ENCODE measurements at places on chromosomes 2 and 18. TPM values are rescaled to one million over a fixed set of nuclear protein-coding genes. Genes with fewer than 3 reads are reported as not detected.
A peak's percentile ranks its signal among the peaks of the same experiment; 100 is the strongest.

GRCh38 chr2:68662466-68662865 lies 19.1 kb downstream of the PROKR1 start:
- no peak for DNase-seq
- H3K27me3 ChIP-seq = no peaks in the 10 kb centered on the region

DNA sequence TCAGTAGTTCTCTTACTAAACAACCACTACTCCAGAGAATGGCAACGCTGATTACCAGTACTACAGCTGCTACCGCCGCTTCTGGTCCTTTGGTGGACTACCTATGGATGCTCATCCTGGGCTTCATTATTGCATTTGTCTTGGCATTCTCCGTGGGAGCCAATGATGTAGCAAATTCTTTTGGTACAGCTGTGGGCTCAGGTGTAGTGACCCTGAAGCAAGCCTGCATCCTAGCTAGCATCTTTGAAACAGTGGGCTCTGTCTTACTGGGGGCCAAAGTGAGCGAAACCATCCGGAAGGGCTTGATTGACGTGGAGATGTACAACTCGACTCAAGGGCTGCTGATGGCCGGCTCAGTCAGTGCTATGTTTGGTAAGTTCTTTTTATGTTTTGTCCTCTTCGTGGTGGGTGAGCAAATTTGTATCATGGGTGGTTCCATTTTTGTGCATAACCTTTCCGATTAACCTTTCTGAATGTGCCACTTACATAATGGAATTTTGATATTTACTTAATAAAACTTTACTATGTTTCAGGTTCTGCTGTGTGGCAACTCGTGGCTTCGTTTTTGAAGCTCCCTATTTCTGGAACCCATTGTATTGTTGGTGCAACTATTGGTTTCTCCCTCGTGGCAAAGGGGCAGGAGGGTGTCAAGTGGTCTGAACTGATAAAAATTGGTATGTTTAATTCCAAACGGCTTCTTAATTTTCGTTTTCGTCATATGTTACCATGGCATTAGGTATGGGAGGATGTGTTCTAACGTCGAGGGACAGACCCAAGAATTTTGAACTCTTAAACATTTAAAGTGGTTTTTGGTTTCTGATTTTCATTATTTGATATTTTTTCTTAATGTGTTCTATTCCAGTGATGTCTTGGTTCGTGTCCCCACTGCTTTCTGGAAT lies 1.3 kb downstream of the SLC20A1 start:
- peaks cover 34% of the 10 kb centered on the region for H3K4me1 ChIP-seq
- no peak for DNase-seq
- peak overlapping the region; percentile 71 for H3K4me3 ChIP-seq
- H3K27me3 ChIP-seq = no peaks in the 10 kb centered on the region

GRCh38 chr2:103166456-103167324 lies 404.9 kb downstream of the TMEM182 start:
- H3K36me3 ChIP-seq = no peaks in the 10 kb centered on the region
- DNase-seq = no peak
- H3K27ac ChIP-seq = no peak overlapping the region
- H3K4me1 ChIP-seq = no peaks in the 10 kb centered on the region
- H3K27me3 ChIP-seq = no peaks in the 10 kb centered on the region

DNA sequence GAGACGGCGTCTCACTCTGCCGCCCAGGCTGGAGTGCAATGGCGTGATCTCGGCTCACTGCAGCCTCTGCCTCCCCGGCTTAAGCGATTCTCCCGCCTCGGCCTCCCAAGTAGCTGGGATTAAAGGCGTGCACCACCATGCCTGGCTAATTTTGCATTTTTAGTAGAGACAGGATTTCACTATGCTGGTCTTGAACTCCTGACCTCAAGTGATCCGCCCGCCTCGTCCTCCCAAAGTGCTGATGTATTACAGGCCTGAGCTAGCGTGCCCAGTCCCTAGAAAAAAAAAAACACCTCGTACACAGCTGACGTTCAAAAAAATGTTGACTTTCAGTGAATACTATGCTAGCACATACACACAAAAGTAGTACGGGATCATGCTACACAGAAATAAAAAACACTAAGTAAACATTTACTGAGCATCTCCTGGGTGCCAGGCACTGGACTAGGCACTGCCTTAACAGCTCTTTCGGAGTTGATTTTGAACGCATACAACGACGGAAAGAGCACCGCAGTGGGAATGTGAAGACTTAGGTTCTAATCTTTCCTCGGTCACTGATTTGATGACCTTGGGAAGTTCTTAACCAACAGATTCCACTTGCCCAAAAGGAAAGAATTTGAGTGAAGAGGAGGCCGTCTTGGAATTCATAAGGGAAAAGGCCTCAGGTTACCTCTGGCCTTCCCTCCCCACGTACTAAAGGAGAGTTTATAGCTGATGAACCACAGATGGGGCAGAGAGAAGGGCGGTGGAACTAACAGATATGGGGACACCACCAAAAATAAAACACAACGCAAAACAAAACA lies 1.1 kb downstream of the DNAJC27 start:
- no peaks in the 10 kb centered on the region for H3K27me3 ChIP-seq
- peaks cover 17% of the 10 kb centered on the region for H3K4me1 ChIP-seq
- H3K36me3 ChIP-seq = no peaks in the 10 kb centered on the region
- H3K27ac ChIP-seq = peak overlapping the region; percentile 98
- peak overlapping the region; percentile 90 for H3K4me3 ChIP-seq

DNA sequence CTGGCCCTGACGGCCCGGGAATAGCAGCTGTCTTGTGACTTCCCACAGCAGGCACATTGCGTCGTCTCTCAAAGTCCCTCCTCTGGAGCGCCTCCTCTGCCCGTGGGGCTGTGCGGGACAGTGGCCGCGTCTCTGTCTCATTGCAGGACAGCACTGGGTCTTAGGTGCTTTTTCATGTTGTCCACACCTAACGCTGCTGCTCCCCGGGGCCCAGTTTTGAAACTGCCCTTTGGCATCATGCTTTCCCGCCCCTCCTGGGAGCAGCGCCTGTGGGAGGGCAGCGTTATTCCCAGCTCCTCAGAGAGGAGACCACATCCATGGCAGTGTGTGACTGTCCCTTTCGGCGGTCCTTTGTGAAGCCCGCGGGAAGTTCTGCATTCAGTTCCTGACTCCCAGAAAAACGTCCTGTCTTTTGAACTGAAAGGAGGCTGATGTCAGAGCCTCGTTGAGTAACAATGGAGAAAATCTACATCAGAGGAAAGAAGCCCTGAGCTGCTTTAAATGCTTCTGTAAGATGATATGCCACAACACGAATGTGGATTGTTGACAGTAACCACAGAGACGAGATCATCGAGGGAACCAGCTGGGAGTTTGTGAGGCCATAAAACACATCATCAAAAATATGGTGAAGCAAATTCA lies 226.0 kb downstream of the FAM210A start:
- no peaks in the 10 kb centered on the region for H3K36me3 ChIP-seq
- H3K27me3 ChIP-seq = no peaks in the 10 kb centered on the region
- H3K4me1 ChIP-seq = peaks cover 5% of the 10 kb centered on the region
- DNase-seq = no peak

GRCh38 chr2:75087736-75088135 lies 111.6 kb downstream of the TACR1 start:
- no peak overlapping the region for H3K4me3 ChIP-seq
- no peaks in the 10 kb centered on the region for H3K27me3 ChIP-seq
- H3K36me3 ChIP-seq = no peaks in the 10 kb centered on the region
- DNase-seq = no peak

DNA sequence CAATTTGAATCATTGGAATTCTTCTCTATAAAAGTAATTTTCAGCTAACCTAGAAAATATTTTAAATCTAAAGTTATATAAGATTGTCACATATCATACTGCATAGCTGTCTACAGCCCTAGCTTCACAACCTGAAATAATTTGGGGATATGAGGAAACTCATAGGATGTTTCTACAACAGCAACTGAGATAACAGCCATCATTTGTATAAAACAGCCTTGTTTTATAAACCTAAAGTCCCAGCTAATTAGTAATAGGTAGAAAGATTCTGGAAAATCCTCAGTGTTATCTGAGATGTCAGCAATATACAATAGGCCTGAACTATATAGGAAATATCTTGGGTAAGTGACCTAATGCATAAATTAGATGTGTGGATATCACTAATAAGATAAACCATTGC lies 47.6 kb upstream of the TSPYL6 start:
- DNase-seq = no peak
- H3K36me3 ChIP-seq = no peaks in the 10 kb centered on the region
- H3K27ac ChIP-seq = no peak overlapping the region
- no peaks in the 10 kb centered on the region for H3K27me3 ChIP-seq
- no peaks in the 10 kb centered on the region for H3K4me1 ChIP-seq

DNA sequence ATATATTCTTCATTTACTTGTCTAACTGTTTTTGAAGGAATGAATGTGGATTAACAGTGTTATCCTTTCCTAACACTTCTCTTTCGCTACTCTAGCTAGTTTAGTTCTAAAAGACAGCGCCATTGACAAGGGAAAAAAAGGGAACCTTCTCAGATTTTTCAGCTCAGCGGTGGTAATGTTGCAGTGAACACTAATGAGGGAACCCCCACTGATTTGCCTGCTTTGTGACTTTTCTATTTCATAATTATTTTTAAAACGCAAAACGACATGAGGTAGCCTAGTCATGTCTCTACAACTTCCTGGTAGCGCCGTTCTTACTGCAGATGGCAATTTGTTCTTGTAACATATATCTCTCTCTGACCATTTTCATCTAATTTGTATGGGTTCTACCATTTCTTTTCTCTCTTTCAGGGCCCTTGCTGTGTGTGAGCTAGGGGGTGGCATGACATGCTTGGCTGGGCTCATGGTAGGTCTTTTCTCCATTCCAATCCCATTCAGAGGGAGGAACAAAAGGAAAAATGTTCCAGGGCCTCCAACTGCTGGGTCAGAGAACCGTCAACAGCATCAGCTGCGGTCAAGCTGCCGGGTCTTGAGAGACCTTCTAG lies 235.5 kb upstream of the SIX3 start:
- no peak overlapping the region for H3K4me3 ChIP-seq
- no peak for DNase-seq
- no peak overlapping the region for H3K27ac ChIP-seq
- no peaks in the 10 kb centered on the region for H3K27me3 ChIP-seq
- no peaks in the 10 kb centered on the region for H3K4me1 ChIP-seq

DNA sequence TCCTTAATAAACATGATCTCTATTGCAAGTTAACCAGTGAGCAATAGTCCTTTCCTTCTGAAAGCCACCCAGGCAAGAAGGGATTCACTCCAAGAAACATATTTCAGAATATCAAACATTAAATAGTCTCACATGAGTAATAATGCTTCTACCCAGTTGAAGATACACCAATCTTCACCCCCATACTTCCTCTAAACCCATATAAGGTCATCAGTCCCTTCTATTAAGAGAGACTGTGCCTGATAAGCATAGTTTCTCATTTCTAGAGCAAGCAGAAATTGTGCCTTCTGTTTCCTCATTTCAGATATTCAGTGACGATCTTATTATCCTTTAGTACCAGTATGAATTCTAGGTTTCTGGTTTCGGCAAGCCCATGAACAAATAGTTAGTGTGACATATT lies 64.6 kb downstream of the DSEL start:
- no peaks in the 10 kb centered on the region for H3K27me3 ChIP-seq
- DNase-seq = no peak
- no peaks in the 10 kb centered on the region for H3K4me1 ChIP-seq
- no peak overlapping the region for H3K4me3 ChIP-seq
- no peaks in the 10 kb centered on the region for H3K36me3 ChIP-seq

GRCh38 chr2:133504566-133505505 lies 63.4 kb downstream of the NCKAP5 start:
- no peak overlapping the region for H3K4me3 ChIP-seq
- H3K27ac ChIP-seq = no peak overlapping the region
- no peaks in the 10 kb centered on the region for H3K27me3 ChIP-seq
- no peak for DNase-seq
- no peaks in the 10 kb centered on the region for H3K36me3 ChIP-seq

GRCh38 chr2:136055929-136056688 lies 61.8 kb downstream of the CXCR4 start:
- peaks cover 72% of the 10 kb centered on the region for H3K4me1 ChIP-seq
- no peaks in the 10 kb centered on the region for H3K27me3 ChIP-seq
- no peak for DNase-seq
- no peak overlapping the region for H3K27ac ChIP-seq

DNA sequence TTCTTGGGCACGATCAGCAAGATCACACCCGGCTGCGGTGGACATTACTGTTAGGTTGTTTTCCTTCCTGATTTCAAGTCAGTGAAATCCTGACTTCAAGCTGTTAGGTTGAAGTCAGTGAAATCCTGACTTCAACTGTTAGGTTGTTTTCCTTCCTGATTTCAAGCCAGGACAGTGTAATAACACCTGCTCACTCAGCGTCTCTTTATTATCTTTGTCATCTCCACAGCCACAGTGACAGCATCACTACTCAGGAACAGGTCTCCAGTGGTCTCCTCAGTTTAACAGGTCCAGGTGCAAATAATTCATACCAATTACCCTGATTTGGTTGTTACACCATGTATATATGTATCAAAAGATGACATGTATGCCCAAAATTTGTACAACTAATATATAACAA lies 208.1 kb upstream of the REG3G start:
- H3K4me1 ChIP-seq = no peaks in the 10 kb centered on the region
- no peak for DNase-seq
- no peaks in the 10 kb centered on the region for H3K27me3 ChIP-seq
- H3K27ac ChIP-seq = no peak overlapping the region
- no peak overlapping the region for H3K4me3 ChIP-seq
- no peaks in the 10 kb centered on the region for H3K36me3 ChIP-seq

DNA sequence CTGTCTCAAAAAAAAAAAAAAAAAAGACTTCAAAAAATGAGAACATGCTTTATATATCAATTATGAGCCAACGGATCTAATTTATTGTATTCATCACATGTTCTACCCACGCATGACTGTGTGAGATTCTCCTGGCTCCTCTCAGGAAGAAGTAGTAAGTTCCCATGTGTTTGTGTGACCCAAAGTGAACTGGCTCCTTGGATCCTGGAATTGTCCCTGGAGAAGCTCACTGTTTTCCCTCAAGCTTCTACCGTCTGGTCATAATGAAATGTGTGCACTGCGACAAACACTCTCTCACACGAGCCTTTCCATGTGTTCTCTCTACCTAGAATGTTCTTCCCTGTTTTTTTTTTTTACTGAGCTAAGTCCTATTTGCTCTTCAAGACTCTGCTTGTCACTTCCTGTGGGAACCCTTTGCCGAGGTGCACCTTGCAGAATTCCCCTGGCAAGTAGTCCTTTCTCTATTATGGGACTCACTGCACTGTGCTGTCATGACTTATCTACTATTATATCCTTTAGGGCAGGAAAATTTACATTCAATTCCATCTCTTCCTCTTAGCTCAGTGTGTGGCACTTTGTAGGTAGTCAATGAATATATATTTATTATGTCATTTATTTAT lies 83.2 kb upstream of the THOC1 start:
- H3K36me3 ChIP-seq = no peaks in the 10 kb centered on the region
- H3K4me1 ChIP-seq = no peaks in the 10 kb centered on the region
- DNase-seq = no peak
- no peaks in the 10 kb centered on the region for H3K27me3 ChIP-seq

- no peaks in the 10 kb centered on the region for H3K27me3 ChIP-seq
- H3K4me3 ChIP-seq = no peak overlapping the region
- H3K27ac ChIP-seq = no peak overlapping the region
- DNase-seq = no peak
- peaks cover 7% of the 10 kb centered on the region for H3K4me1 ChIP-seq
These were observed 179.7 kb downstream of the ANAPC1 start for GRCh38 chr2:111704246-111704645.

The FBXO48 gene
- polyA plus RNA-seq = 0.53 TPM

The TMEM247 gene
- polyA plus RNA-seq = not detected

The RESP18 gene
- not detected for polyA plus RNA-seq

The COL6A3 gene
- 0.02 TPM for polyA plus RNA-seq

Measured in naive thymus-derived CD4-positive, alpha-beta T cell (primary cell).